ENCODE measurements at places on chromosomes 5 and 9.

DNA sequence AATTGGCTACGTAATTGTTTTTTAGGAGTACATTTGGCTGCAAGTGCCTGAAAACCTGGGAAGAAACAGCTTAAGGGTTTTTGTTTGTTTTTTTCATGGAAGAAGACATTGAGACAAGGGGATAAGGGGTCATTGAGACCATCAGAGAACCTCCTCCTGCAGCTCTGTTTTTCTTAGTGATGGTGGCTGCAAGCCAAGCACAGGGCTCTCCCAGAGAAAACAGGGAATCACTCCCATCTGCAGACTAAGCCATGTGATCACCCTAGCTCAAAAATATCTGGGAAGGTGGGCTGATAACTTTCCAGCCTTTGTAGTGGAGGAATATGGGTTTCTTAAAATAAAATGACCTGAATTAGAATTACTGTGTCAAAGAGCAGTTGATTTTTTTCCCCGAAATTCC lies 25.1 kb downstream of the PALM2AKAP2 start:
- DNase-seq, result no peak

- DNase-seq, result no peak
Measured at GRCh38 chr5:149038336-149039080, 24.4 kb downstream of the SH3TC2 start.

DNA sequence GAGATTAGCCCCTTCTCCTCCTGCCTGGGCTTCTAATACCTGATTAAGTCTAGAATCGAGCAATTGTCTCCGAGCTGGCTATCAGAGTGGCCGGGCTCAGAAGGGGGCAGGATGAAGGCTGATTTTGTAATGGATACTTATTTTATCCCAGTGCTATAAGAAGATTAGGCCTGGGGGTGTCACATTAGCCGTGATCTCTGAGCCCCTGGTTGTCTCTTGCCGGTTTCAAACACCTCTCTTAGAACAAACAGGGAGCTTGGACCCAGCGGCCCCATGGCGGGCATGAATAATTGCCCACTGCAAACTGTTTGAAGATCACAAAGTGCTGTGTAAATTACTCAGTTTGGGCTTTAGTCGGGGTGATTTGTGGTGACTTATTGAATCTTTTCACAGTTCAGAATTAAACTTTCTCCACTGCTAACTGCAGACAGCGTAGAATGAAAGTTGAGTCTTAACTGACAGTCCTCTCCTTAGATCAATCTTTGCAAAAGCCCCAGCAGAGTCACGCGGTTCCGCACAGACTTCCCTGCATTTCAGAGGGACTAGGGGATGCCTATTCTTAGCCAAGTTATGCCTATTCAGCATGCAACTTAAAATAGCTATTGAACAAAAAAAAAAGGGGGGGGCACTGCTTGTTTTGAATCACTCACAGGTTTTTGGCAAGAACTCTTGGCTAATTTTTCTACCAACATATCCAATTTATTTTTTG lies 200.6 kb upstream of the IRX1 start:
- no peak for DNase-seq

- DNase-seq, result no peak
Measured at GRCh38 chr5:54700986-54701578, 183.5 kb downstream of the SNX18 start.

- DNase-seq, result no peak
Measured at GRCh38 chr9:95667789-95668188, 151.0 kb upstream of the PTCH1 start.

GRCh38 chr9:12775679-12776512 lies 1.1 kb downstream of the LURAP1L start:
- DNase-seq, result peak; percentile 46

- no peak for DNase-seq
Measured at GRCh38 chr9:117156771-117157535, 257.9 kb downstream of the ASTN2 start.

DNA sequence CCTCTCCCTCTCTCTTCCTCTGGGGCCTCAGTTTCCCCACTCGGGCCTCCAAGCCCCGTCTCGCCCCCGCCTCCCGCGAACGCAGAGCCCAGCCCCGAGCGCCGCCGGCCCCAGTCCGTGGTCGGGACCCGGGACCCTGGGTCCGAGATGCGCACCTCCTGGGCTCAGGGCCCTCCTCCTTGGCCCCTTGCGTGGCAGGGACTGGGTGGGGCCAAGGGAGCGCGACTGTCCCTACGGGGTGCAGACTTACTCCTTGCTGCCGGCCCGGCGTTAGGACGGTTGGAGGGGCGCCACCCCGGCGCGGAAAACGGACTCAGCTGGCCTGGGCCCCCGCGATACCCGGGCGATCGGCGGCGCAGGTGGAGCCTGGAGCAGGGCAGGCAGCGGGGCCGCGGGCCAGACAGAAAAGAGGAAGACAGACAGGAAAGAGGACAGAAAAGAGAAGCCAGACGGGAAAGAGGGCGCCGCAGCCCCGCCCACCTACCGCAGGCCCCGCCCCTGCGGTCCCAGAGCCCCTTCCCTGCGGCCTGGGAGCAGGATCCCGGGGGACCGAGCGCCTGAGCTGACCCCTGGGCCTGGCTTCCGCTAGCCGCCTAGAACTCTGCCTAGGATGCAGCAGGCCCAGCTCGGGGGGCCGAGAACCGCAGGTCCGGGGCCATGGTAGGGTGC lies at the start of gene GBGT1:
GBGT1 (minus strand) TSS at position 411 of the 669 bp plus-strand sequence. CDS start 1,502 bp downstream, outside the sequence.
- no peak for DNase-seq
